ENCODE measurements at places on chromosomes 5 and 9.
A peak's percentile ranks its signal among the peaks of the same experiment; 100 is the strongest.

DNA sequence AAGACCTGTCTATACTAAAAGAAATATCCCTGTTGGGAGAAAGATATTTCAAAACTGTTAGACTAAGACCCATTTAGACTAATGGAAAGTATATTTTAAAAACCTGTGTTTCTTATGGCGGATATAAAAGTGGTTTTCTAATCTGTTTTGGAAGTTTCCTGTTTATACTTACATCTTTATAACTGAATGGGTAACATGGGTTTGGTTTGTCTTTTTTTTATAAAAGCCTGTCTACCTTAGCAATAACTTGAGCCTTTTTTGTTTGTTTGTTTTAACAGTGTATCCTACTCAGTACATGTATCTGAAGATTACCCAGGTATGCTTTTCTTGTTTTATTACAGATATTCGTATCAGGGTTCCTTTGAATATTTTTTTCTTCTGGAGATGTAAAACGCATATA is 83.4 kb downstream of the PARP8 start:
- DNase-seq = no peak

GRCh38 chr9:16238623-16239138 is 631.8 kb downstream of the BNC2 start:
- no peak for DNase-seq

DNA sequence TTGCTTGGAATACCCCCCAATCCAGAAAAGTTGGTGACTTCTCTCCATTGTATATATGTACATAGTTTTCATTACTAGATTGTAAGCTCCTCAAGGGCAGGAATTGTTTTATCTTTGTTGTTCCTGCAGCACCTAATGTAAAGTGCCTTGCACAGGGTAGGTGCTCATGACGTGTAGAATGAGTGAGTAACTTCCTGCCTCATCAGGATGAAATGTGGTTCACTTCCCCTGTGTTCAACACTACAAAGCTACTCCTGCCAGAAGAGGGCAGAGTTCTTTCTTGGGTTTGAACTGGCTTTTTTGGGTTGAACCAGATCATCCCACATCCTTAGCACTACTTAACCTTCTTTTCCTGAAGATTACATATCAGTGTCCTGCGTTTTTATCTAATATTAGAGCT is 23.9 kb downstream of the GTF3C4 start:
- no peak for DNase-seq

DNA sequence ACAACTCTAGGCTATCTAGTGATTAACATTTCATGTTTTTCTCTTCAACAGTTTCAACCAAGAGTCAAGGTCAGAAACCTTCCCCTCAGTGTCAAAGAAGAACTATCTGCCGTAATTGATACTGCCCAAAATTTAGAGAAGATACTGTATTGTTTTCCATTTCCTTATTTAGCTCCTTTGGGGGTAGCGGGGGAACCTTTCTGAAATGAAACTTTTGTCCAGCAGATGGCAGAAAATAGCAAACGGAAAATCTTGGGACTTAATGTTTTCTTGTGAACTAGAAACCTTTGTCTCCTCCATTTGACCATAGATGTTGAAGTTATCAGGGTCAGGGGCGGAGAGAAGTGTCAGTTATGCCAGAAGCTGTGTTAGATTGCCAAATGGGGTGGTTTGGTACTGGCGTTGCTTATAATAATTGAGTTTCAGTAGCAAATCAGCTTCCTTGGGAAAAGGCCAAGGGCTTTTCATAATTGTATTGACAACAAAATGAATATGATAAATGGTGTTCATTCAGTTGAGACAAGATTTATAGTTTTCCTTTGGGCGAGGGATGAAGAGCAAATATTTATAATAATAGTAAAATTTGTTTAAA is 101.7 kb upstream of the TLX3 start:
- DNase-seq = peak; percentile 26

DNA sequence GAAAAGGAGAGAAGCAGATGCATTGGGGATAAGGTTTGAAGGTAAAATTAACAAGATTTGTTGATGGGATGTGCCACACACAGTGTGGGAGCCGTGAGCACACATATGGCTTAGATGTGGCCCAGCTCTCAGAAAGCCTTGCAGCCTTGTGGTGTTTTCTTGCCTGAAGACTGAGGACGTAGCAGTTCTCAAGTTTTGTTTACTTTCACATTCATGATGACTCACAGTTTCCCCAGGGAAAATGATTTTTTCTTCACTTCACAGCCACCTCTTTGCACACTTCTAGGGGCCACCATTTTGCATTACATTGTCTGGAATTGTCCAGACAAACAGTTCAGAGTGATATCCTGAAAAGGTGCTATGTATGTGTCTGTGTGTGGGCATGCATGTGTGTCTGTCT is 126.2 kb downstream of the BASP1 start:
- DNase-seq = no peak

- no peak for DNase-seq
These were observed 178.3 kb downstream of the MRPS30 start for GRCh38 chr5:44987026-44987425.

DNA sequence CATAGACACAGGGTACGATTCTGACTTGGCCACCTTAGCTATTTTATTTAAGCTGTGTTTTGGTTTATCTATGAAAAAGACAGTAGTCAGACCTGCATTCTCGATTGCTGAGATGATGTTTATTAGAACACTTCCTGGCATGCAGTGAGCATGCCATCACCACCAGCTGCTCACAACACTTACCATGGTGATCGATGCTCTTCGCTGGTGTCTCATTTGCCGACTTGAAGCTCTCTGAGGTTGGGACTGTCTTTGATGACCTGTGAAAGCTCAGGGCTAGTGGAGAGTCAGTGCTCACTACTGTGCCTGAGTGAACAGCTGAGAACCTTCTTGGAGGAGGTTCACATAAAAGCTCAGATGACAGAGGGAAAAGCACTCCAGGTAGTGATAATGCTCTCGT is 4.4 kb upstream of the C9orf153 start:
- no peak for DNase-seq

DNA sequence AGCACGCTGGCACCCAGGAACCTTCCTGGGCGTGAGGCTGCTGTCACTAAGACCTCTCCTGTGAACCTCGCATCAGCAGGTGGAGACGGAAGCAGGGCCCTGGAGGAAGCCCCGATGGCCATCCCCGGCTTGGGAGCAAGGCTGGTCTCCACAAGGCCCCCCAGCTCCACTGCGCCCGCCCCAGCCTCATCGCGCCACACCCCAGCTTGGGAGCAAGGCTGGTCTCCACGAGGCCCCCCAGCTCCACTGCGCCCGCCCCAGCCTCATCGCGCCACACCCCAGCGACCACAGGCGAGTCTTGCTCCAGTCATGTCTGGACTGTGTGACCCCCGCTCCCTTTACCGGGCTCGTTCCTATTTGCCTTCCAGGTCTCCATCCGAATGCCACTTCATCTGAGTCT is 11.0 kb downstream of the QSOX2 start:
- DNase-seq = no peak

DNA sequence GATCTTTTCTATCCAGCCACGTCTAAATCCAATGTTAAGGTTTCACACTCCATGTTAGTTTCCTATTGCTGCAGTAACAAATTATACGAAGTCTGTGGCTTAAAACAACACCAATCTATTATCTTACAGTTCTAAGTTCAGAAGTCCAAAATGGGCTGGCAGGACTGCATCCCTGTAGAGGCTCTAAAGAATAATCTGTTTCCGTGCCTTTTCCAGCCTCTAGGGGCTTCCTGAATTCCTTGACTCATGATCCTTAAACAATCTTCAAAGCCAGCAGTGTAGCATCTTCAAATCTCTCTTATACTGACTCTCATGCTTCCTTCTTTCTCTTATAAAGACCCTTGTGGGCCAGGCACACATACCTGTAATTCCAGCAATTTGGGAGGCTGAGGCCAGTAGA is 6.8 kb downstream of the PLGRKT start:
- no peak for DNase-seq

GRCh38 chr5:38932854-38933408 is 87.1 kb downstream of the OSMR start:
- DNase-seq = no peak

DNA sequence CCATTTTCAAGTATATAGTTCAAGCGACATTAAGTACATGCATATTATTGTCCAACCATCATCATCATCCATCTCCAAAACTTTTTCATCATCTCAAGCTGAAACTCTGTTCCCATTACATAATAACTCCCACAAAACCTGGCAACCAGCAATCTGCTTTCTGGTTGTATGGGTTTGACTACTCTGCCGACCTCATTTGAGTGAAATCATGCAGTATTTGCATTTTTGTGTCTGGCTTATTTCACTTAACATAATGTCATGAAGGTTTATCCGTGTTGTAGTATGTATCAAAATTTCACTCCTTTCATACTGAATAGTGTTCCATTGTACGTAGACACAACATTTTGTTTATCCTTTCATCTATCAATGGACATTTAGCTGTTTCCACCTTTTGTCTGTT is 74.8 kb downstream of the SGCD start:
- DNase-seq = no peak

GRCh38 chr9:114302727-114303126 is 20.2 kb upstream of the ORM1 start:
- no peak for DNase-seq

GRCh38 chr5:168831383-168831782 is 252.2 kb upstream of the PANK3 start:
- DNase-seq = no peak

- DNase-seq = peak; percentile 7
These were observed 49.0 kb downstream of the ADAMTS2 start for GRCh38 chr5:179296150-179296821.

DNA sequence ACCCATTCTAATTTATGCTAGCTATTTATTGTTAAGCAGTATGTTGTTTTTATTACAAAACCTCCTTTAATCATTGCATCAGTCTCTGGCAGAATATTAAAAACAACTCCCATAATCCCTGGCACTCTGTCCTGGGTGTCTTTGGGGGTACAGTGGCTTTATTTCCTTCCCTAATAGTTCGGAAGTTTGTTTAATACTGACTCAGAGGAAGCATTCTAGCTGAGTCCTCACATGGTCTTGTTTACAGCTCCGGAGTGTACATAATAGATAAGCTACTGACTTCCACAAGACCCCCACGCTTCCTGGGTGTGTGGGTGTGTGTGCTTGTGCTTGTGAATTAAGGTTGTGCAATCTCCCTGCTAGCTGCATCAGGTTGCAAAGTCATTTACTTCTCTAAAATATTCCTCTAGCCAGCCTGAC is 149.8 kb upstream of the CDKN2B start:
- no peak for DNase-seq

DNA sequence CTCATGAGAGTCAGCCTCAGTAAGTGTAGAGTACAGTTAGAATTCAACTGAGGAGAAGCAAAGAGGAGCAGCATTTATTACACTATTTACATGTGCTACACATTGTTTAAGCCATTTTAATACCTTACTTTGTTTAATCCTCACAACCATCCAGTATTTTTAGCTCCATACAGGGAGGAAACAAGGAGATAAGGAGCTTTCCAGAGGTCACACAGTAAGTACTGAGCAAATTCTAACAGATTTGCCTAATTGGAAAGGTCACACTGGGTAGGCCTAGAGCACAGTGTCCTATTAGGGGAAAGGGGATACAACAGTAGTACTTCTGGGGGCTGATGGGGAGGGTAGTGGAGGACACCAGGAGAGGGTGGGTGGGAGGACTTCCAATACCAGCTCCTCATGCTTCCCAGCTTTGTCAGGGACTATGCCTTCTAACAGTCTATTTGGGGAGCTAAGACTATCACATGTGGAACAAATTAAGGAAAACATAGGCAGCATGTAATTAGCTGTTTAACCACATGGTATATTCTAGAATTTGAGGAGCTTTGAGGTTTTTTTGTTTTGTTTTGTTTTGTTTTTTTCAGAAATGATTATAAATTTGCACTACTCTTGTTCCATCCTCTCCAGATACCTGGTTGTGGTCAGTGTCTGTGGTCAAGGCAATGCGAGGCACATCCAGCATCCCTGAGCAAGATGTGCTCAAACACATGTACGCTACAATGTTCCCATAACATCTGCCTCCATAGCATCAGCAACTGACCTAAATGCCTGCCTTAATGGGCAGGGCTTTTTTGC is 96.0 kb upstream of the SLC12A2 start:
- no peak for DNase-seq

- no peak for DNase-seq
These were observed 69.0 kb downstream of the DOCK2 start for GRCh38 chr5:169706071-169706470.

DNA sequence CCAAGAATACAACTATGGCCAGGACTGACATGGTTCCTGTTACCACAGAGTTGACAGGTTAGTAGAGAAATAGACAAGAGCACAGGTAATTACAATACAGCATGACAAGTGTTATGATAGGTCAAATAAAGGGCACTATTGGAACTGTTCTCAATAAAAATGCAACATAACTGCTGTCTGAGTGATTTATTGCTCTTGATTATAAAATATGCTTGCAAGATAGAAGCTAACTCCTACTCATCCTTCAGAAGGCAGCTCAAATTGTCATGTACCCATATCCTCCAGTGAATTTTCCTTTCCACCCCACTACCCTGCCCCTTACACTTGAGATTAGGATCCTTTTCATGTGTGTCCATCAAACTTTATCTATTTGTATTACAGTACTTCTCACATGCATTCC is 35.1 kb upstream of the ATG10 start:
- no peak for DNase-seq
